ENCODE measurements at places on chromosomes 5 and 9. TPM values are rescaled to one million over a fixed set of nuclear protein-coding genes. Genes with fewer than 3 reads are reported as not detected.

CTSV gene
- 0.18 TPM for total RNA-seq

LHX3 gene
- total RNA-seq, result not detected

PALM2AKAP2 gene
- total RNA-seq, result 4.2 TPM

PCDHGC4 gene
- 2.5 TPM for total RNA-seq

ATP6V1G1 gene
- 88.2 TPM for total RNA-seq

GPR151 gene
- not detected for total RNA-seq

PDCD1LG2 gene
- 10.9 TPM for total RNA-seq

TEX48 gene
- not detected for total RNA-seq

COMMD10 gene
- total RNA-seq, result 4.7 TPM
